ENCODE measurements at places on chromosomes 6 and 20.
A peak's percentile ranks its signal among the peaks of the same experiment; 100 is the strongest.

GRCh38 chr20:41499961-41500725 is 118.0 kb downstream of the CHD6 start:
- DNase-seq = no peak

GRCh38 chr6:13406781-13407180 is 78.4 kb upstream of the TBC1D7 start:
- no peak for DNase-seq

GRCh38 chr6:83509441-83509840 is 2.9 kb upstream of the PRSS35 start:
- no peak for DNase-seq

GRCh38 chr6:85580878-85581267 is 12.8 kb downstream of the SNX14 start:
- no peak for DNase-seq

DNA sequence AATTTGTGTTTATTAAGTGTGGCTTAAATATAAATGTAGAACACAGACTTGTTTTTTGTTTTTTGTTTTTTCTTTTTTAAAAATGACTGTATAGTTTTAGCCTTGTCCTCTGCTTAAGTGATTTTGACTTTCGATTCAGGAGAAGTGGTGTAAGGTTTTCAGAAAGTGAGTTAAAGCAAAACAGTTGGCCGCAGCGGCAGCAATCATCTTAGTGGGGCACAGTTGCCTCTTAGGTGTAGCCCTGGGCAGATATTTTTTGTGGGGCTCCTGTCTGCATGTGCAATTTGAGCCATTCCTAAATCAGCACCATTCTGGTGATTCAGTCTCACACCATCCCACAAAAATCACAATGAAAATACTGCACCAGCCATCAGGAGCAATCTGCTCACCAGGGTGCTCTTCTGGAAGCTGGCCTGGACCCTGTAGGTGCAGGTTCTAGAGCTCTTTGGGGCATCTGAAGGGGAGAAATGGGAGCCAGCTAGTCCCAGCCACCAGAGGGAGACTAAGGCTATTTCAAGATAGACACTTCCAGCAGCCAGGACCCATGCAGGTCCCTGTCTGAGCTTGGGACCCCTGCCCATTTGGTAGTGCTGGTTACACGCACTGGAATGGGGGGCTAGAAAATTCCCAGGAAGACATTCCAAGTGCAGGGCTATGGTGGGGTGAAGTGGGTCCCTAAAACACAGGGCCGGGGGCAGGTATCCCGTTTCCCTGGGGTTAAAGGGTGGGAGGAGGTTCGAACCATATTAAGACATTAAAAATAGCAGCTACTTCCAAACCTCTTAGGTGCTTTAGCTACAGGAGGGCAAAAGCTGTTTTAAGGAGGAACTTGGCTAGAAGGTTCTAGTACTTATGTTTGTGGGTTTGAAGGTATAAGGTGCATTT is 156.6 kb downstream of the NFATC2 start:
- DNase-seq = no peak

DNA sequence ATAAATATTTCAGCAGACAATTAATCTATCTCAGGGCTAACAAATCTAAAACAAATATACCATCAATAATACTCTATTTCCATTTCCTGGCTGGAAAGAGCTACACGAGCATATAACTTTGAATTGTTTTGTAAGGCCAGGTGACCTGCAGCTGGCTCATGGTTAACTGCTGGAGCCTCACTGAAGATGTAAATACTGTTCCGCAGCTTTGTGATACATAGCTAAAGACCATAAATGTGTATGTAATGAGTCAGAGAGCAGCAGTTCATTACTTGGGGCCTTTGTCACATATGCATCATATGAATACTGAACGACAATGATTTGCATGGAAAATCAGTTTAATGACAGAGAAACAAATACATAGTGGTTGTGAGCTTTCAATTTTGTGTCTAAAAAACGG is 109.4 kb upstream of the CCN2 start:
- DNase-seq = peak; percentile 42

- no peak for DNase-seq
These were observed 59.8 kb upstream of the THBS2 start for GRCh38 chr6:169313347-169314010.

- DNase-seq = no peak
These were observed 108.0 kb upstream of the TMEM170B start for GRCh38 chr6:11429577-11429976.

GRCh38 chr6:44474190-44474631 is 86.7 kb downstream of the CDC5L start:
- no peak for DNase-seq

All from NCI-H1417 treated with DMSO at 0.1 percent for 48 hours (cell line).